ENCODE measurements at places on chromosomes 1 and 21.

DNA sequence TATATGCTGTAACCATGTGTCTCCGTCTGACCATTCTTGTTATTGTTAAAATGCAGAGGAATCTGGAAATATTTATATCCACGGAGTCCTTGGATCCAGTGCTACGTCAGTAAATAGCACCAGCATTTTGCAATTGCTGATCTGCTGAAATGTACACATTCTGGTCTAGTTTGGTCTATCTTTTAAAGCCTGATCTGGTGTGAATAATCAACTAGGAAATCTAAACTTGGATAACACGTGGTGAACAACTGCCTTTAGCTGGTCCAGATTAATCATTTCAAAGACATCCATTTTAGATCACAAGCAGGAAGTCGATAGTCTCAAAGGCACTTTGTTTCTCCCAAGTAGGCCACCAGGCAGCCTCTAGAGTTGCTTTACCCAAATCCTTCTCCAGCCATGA, 32.6 kb downstream of the PDPN start:
- H3K36me3 ChIP-seq = no peaks in the 10 kb centered on the region
- DNase-seq = no peak
- H3K27me3 ChIP-seq = no peaks in the 10 kb centered on the region
- H3K4me3 ChIP-seq = no peak overlapping the region
- H3K27ac ChIP-seq = no peak overlapping the region
- H3K4me1 ChIP-seq = no peaks in the 10 kb centered on the region

GRCh38 chr1:81548918-81549587, 251.7 kb upstream of the ADGRL2 start:
- H3K4me3 ChIP-seq = no peak overlapping the region
- no peak for DNase-seq
- peaks cover 34% of the 10 kb centered on the region for H3K4me1 ChIP-seq
- peak overlapping the region; percentile 96 for H3K27ac ChIP-seq
- H3K36me3 ChIP-seq = no peaks in the 10 kb centered on the region

DNA sequence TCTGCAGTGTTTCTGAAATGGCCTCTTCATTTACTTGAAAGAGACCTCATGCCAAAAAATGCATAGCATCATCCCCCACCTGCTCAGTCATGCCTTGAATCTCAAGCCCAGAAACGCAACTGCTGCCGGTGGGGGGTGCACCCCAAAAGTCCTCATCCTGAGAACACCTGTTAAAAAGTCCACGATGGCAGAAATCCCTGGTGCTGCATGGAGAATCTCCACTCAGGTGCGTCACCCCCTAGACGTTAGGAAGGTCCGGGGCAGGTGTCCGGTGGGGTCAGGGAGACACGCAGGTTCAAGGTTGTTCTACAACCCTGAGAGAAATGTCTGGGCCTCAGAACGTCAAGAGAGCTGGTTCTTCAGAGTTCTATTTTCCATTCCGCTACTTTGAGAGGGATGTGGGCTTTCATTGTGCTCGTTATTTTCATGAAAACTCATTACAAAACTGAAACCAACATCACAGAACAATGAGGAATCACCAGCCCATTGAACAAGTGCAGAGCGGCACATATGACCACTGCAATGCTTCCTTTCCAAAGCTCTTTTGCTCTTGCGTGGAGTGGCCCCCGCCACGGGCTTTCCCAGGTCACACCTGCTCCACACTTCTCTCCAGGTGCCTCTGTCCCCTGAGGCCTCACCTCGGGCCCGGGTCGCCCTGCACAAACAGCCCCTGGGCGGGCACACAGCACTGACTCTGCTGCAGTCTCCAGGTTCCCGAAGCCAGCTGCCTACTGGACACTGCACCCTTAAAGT, 201.9 kb downstream of the TOMM20 start:
- H3K4me3 ChIP-seq = no peak overlapping the region
- H3K27me3 ChIP-seq = no peaks in the 10 kb centered on the region
- no peaks in the 10 kb centered on the region for H3K36me3 ChIP-seq
- H3K27ac ChIP-seq = no peak overlapping the region
- DNase-seq = no peak

- H3K4me1 ChIP-seq = no peaks in the 10 kb centered on the region
- DNase-seq = no peak
- H3K27ac ChIP-seq = no peak overlapping the region
- H3K4me3 ChIP-seq = no peak overlapping the region
- H3K36me3 ChIP-seq = no peaks in the 10 kb centered on the region
These were observed 13.4 kb upstream of the PKP1 start for GRCh38 chr1:201269900-201270410.

GRCh38 chr1:46455951-46456350, 33.7 kb upstream of the DMBX1 start:
- no peak for DNase-seq
- H3K27ac ChIP-seq = no peak overlapping the region
- no peak overlapping the region for H3K4me3 ChIP-seq
- peaks cover 14% of the 10 kb centered on the region for H3K4me1 ChIP-seq
- H3K27me3 ChIP-seq = peaks cover 100% of the 10 kb centered on the region
